ENCODE measurements at places on chromosomes 13 and 19.

DNA sequence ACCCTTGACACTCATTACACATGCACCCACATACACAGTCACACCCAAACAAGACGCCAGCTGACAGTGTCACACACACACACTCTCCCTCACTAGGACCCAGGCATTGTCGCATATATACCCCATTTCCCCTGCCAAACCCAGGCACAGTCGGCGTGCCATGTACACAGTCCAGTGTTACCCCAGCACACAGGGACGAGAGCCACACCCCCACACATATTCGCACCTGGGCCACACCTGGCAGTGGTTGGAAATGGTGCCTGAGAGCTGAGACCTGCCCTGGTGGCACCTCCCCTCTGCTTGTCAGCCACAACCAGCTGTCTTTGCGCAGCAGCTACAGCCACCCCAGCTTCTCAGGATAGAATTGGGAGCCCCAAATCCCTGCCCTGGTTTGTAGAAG is 9.0 kb downstream of the NFIX start:
- DNase-seq: no peak

DNA sequence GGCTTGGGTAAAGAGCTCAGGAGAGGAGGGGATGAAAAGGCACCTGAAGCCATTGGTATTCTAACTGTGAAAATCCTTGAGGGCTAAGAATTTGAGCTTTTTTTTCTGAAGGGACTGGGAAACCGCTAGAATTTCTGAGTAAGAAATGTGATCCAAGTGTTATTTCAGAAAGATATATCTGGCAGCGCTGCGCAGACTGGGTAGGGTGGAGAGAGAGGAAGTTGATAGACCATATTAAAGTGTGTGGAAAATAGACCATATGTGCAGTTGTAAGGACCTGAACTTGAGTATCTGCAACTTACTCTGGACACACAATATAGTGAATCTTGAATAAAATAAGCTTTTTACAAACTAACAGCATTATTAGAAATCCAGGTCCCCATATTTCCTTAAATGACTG is 427.4 kb downstream of the NDFIP2 start:
- no peak for DNase-seq

DNA sequence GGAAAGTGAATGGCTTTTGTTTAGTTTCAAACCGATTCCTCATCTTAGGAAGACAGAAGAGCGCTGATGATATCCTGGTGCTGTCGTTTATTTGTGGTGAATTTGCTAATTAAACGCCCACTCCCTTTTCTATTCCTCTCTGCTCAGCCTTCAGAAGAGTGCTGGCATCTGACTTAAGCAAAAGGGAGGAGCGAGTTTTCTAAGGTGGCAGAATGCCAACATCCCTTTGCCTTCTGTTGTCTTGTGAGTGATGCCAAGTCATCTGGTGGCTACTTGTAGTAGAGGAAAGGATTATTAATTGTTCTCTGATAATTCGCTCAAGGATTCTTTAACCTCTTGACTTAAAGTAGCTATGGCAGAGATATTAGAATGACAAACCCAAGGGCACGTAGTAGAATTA is 68.1 kb downstream of the ERCC5 start:
- DNase-seq: peak; percentile 73

DNA sequence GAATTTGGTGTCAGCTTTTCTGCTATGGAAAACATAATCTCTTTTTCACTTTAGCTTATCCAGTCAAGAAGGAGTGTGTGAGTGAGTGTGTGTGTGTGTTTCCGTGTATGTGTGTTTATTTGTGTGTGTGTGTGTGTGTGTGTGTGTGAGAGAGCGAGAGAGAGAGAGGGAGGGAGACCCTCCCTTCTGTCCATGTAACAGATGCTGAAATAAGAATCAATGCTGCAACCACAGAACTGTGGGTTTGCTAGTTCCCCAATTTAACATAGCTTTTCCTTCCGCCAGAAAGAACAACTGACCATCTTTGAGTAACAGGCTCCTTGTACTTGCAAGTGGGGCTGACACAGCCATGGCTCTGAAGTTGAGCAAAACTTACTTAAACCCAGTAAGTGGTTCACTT is 5.2 kb downstream of the LCP1 start:
- no peak for DNase-seq

DNA sequence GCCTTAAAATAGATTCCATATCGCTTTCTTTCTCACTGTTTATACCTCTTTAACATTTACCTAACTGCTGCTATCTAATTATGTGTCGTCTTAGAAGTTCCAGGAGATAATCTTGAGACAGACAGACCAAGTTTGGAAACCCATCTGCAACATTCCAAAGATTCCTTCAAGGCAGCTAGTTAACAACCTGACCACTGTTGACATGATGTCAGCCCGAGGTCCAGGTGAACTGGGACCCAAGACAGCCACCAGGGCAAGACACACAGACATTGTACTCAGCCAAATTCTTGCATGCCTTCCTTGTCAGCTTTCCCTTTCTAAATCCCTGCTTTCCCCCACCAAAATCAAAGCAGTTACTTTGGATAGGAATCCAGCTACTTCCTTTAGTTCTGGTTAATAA is 1476.5 kb upstream of the PRR20A start:
- DNase-seq: no peak

DNA sequence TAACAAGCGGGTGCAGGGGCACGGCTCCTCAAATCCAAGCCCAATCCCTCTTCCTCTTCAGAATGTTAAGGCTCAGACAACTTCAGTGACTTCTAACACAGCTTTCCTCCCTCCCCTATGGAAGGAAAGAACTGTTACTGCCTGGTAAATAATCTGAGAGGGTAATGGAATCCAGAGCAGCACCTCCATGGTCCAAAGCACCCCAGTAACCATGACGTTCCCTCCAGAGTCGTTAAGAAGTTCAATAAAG is 969 bp downstream of the AKT2 start:
- peak; percentile 32 for DNase-seq

DNA sequence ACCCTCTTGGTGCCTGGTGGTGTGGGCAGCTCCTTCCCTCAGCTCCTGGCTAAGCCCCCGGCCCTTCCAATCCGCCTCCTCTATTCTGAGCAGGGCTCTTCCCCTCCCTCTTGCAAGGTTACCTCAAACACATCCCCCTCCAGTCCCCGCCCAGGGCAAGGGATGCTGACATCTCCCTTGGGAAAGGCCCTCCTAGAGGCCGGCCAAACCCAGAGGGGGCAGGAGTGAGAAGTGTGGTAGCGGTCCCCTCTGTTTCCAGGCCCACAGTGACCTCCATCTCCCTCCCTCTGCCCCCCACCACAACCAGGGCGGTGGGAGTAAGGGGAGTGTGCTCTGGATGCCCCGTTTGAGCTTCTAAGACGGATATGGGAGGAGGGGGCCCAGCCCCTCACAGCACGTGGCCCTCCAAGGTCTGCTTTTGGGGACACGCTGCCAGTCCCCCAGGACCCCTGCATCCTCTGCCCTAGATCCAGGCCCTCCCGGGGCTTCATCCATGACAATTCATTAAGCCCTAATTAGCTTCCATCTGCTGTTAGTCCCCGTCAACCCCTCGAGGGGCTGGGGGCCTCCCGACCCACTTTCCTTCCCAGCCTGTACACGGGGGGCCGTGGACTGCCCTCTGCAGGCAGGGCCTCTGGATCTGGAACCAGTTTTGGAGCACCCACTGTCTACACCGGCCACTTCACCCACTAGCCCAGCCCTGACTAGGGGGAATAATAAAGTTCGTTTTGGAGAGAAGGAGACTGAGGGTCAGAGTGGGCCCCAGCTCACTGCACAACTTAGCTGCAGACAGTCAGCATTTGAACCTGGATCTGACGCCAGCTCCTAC is 2.3 kb downstream of the LINGO3 start:
- no peak for DNase-seq

- no peak for DNase-seq
Observed at GRCh38 chr19:12948612-12949362, 3.1 kb downstream of the RAD23A start.

- DNase-seq: no peak
Observed at GRCh38 chr19:46591870-46592269, 9.3 kb upstream of the CALM3 start.

DNA sequence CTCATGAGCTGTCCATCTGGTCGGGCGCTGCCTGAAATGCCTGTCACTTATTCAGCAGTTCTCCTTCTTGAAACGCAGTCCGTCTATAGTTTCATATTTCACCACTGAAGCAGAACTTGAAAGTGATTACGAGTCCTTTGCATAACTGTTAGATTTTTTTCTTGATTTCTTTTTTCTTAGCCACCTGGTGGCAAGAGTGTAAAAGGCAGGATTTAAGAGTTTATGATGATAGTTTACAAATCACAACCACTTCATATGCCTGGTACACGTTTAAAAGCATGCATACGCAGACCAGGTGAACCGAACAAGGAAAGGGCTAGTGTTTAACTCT is 45.8 kb downstream of the GGACT start:
- peak; percentile 52 for DNase-seq

GRCh38 chr19:51891193-51891747 is 3.5 kb upstream of the ZNF577 start:
- no peak for DNase-seq

- DNase-seq: no peak
Observed at GRCh38 chr19:51754770-51755169, 3.1 kb upstream of the FPR1 start.

DNA sequence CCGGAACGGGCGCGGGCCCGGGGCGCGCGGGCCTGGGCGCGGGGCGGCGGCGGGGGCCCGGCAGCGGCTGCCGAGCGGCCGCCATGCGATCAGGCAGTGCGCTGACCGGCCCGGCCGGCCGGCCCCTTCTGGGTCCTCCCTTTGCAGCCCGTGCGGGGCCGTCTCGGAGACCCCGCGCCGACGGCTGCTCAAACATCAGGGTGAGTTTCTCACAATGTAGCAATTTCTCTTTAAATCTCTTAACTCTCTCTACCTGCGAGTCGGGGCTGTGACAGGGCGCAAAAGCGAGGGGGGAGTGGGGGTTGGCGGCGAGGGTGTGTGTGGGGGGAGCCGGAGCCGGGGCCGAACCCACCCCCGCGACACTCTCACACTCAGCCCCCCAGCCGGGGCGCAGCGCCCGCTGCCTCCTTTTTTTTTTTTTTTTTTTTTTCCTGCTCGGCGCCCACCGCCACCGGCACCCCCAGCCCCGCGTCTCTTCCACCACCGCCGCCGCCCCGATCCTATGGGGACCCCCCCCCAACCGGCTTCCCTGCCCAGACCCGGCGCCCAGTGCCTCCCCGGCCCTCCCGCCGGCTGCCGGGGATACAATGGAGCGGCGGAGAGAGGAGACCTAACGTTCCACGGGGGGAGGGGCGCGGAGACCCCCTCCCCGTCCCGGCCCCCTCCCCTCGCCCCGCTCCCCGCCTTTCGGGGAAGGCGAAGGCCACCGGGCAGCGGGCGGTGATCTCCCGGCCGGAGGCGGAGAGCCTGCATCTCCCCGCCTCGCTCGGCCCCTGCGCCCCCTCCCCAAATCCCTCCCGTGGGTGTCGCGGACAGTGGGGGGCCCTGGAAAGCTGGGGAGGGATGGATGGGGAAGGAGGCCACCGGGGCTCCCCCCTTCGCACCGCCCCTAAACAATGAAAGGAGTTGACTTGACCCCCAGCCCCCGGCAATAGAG is at the start of gene BICRA:
Gene BICRA, plus strand, starts transcription at position 166 of the 937 bp plus-strand sequence. CDS start 64,441 bp downstream, outside the sequence.
- DNase-seq: peak; percentile 62

GRCh38 chr19:42268704-42269477 is at the start of gene CIC:
Gene CIC, plus strand, starts transcription at chr19:42269252. Its CDS starts 2,532 bp downstream, at chr19:42271784.
- DNase-seq: peak; percentile 100

DNA sequence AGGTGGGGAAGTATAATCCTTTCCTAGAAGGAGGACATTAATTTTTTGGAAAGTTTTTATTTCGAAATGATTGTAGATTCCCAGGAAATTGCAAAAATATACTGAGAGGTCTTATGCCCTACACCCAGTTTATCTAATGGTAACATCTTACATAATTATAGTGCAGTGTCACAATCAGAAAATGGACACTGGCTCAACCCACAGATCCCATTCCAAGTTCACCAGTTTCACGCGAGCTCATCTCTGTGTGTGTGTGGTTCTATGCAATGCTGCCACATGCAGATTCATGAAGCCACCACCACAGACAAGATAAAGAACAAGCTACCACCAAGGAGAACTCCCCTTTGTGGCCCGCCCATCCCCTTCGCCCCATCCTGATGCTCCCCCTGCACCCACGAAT is 24.4 kb downstream of the IL17D start:
- no peak for DNase-seq

- DNase-seq: no peak
Observed at GRCh38 chr19:658916-659839, 3.8 kb downstream of the RNF126 start.

- DNase-seq: no peak
Observed at GRCh38 chr13:93227280-93227877, 772 bp downstream of the GPC6 start.
